ENCODE measurements at places on chromosomes 2 and 18.

GRCh38 chr2:96616128-96616527 is 22.0 kb downstream of the KANSL3 start:
- DNase-seq = no peak

DNA sequence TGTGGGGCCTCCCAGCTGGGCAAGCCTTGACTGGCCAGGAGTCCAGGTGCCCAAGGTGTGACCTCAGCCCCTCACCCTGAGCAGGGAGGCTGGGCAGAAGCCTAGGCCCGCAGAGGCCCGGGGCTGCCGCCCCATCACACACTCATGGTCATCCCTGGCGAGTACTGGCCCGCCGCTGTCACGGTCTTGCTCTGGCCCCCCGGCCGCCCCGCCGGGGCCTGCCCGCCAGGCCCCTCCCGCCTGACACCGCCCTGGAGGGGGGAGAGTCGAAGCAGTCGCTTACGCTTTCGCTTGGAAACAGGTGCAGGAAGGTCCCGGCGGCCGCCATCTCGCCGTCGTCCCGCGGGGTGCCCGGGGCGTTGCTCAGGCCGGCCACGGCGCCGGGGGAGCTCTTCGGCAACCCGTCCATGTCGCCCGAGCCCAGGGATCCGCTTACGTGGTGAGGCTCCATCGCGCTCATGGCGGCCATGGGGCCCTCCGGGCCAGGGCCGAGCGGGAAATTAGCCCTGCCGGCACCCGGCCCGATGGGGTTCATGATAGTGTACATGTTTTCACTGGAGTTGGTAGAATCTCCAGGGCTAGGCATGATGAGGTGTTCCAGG is 26.6 kb upstream of the ANKRD62 start:
- no peak for DNase-seq

DNA sequence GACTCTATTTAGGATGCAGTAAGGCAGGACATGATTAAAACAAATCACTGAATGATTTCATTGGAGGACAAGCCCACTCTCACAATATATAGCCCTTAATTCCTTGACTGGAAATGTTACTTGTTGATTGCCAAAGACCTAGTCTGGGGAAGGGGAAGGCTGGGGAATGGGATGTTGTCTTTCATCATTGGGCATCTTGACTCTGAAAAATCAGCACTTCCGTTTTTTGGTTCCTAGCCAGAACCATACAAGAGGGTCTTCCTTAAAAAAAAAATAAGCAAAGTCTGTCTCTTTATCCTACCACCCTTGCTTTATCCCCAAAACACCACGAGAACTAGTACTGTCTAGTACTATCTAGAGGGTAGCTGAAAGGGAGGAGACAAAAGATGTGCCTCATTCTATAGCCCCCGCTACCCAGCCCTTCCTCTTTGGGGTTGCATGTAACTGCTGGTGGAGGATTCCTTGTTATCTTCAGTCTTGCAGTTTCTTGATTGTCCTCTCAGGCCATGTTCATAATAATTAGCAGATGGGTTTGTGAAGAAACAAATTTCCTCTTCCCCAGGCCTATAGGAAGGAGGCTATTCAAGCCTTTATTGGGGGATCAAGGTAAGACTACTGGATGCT is 55.8 kb downstream of the NEMP2 start:
- no peak for DNase-seq

- no peak for DNase-seq
Observed at GRCh38 chr2:80363791-80364349, 59.3 kb upstream of the LRRTM1 start.

GRCh38 chr18:63949068-63949737 is at the start of gene HMSD:
Gene HMSD, plus strand, starts transcription at chr18:63949301. Its CDS starts 4,155 bp downstream, at chr18:63953456.
- DNase-seq = peak; percentile 58

DNA sequence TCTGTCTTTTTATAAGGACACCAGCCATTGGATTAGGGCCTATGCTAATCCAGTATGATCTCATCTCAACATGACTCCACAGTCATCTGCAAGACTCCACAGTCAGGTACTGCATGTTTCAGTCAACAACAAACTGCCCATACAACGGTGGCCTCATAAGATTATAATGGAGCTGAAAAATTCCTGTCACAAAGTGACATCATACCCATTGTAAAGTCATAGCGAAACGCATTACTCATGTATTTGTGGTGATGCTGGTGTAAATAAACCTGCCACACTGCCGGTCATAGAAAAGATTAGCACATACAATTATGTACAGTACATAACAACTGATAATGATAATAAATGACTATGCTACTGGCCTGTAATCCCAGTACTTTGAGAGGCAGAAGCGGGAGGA is 102.2 kb downstream of the TEX51 start:
- no peak for DNase-seq

DNA sequence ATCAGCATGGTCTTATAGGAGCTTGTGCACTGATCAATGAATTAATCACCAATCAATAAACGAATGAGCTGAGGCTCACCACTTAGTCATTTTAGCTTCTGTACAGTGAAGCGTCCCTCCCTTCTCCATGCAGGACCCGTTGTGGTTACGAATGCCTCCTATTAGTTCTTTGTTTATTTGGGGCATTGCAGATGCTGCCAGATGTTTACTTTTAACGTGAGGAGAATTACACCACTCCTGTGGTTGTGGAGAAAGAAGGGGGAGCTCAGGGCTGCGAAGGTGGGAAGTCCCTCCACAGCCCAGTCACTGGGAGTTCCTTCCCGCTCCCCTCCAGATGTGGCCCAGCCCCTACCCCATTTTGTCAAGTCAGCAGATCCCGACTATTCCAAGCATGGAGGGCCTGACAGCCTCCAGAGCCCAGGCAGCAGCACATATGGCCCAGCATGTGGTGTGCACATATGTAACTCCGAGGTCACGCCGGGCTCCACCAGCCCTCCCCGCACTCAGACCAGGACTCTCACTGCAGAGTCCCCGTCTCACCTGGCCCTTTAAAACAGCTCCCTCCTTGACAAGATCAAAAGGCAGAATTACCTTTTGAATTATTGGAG is 20.9 kb downstream of the PKDCC start:
- DNase-seq = no peak

DNA sequence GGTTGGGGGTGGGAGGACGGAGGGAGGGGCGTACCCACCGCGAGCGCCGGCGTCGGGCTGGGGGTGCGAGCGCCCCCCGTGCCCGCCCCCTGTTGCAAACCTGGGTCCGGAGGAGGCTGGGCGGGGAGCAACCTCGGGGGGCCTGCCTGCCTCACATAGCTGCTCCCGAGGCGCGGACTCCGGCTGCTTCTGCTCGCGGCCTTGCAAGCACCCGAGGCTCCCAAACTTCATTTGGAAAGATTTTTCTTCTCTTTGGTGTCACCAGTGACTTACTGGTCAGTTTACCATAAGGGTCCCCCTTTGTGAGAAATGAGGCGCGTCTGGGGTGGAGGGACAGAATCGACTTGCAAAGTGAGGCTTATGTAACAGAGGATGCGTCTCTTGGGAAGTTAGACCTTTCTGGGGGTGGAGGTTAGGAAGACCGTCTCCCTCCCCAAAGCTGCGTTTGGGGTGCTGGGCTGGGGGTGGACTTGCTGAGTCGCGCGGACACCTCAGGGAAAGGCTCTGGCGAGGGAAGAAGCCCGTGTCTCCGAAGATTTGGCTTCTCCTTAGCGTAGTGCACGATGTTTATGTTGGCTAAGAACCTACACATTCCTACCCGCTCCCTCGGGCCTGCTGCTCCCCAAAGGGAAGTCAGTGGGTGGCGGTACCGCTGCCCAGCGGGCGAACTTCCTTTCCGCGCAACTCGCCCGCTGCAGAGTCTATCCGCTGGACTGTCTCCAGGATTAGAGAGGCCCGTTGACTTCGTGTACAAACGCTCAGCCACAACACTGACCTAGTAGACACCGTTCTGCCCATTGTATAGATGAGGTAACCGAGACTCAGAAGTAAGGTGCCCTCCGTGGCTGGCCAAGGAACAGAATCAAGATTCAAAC is 559 bp downstream of the TMEM37 start:
- DNase-seq = no peak

DNA sequence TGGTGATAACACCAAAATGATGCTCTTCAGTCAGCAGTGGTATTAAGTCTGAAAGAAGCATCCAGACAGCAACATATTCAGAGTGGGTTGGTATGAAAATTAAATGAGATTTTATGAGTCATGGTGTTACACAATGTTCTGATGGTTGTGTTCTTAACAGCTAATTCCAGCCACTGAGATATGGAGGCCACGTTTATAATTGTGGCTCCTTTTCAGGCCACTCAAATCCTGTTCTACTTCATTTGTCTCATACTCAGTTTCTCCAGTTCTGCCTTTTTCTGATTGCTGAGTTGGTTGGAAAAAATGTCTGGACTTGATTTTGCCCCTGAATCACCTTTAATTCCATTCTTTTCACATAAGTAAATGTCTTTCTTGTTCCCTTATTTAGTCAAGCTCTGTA is 162.7 kb upstream of the COL3A1 start:
- no peak for DNase-seq

- DNase-seq = no peak
Observed at GRCh38 chr18:3604498-3605408, 154.8 kb downstream of the TGIF1 start.

GRCh38 chr2:195489101-195489500 is 167.9 kb upstream of the SLC39A10 start:
- DNase-seq = no peak

DNA sequence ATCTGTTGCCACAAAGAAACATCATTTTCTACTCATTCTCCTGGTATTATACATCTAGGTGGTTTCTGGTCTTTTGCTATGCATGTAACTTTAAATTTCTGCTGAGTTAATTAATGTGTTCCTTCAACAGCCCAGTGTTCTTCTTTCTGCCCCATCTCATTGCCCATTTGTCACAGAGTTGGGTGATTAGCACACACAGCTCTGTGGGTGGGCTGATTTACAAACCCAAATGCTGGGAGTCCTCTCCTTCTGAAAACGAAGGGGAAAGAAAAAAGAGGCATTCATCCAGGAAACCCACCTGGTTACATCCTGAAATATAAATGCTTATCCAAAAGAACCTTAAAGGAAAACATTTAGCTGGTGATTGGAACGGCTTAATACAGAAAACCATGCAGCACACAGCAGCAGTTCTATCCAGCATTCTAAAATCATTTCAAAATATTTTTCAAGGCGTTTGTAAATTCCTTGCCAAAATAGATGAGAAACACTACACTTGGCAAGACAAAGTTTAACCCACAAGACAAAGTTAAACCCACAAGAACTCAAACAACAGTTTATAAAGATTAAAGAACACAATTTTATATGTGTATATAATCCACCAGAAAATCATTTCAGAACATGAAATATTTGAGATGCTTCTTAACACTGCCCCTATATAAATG is 177.9 kb downstream of the ANTXR1 start:
- no peak for DNase-seq

- DNase-seq = no peak
Observed at GRCh38 chr2:231245249-231246094, 47.0 kb downstream of the ARMC9 start.

DNA sequence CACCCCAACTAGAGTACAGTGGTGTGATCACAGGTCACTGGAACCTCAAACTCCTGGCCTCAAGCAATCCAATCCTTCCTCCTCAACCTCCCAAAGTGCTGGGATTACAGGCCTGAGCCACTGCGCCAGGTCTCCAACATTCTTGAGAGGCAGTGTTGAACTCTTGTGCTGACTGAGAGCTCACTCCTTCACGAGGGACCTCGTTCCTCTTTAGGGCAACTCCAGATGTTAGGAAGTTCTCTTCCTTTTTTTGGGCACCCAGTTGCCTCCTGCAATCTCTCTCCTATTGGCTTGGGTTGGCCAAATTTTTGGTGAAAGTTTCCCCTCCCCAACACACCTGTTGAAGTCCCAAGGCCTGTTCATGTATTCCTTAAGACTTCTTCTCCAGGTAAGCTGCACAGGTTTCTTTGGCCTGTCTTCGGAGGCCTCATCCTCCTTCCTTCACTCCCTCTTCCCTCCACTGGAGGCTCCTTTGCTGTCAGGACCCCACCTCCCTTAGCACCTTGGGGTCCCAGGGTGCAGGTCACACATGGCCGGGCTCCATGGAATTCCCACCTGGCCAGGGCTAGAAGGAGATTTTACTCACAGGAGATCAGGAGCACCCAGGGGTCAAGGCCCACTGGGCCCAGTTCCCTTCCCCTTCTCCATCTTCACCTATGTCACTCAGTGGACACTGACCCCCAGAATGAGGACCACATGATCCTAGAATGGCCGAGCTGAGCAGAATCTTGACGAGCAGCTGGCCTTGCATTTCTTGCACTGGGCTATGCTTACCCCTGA is 94.6 kb upstream of the SMAD2 start:
- DNase-seq = no peak

- DNase-seq = peak; percentile 46
Observed at GRCh38 chr2:121897335-121897970, 142.0 kb downstream of the TSN start.

DNA sequence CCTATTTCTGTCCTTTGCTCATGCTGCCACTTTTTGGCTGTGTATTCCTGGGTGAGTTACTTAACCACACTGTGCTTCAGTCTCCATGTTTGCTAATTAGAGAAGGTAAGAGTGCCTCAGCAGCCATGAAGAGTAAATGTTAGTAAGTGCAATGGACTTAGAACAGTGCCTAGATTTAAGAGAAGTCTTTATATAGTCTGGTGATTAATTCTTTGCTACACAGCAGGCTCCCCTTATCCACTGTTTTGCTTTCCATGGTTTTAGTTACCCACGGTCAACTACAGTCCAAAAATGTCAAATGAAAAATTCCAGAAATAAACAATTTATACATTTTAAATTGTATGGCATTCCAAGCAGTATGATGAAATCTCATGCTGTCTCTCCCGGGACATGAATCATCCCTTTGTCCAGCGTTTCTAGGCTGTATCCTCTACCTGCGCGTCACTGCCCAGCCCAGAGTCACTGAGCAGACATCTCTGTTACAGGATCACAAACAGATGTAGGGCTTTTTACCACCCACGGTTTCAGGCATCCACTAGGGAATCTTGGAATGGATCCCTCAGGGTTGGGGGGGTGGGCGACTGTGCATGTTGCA is 91.0 kb downstream of the CTIF start:
- DNase-seq = no peak

DNA sequence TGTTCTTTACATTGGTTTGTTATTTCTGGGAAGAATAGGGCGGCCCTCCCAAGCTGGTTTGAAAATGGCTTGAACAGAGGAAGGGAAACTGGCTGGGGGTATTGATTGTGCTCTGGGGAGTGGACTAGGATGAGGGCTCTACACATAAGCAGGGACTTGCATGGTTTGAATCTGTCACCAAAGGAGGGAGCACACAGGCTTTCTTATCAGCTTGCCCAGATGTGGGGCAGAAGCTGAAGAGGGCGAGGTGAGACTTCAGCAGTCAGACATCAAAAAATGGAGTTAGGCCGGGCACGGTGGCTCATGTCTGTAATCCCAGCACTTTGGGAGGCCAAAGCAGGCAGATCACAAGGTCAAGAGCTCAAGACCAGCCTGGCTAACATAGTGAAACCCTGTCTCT is 7.2 kb upstream of the RAB12 start:
- DNase-seq = no peak

GRCh38 chr2:25042321-25043240 is 705 bp downstream of the EFR3B start:
- DNase-seq = no peak

All from GM12892 (cell line).